ENCODE measurements at places on chromosomes 1 and 21.

- no peak for DNase-seq
Observed at GRCh38 chr1:206856674-206857464, 8.6 kb upstream of the IL20 start.

DNA sequence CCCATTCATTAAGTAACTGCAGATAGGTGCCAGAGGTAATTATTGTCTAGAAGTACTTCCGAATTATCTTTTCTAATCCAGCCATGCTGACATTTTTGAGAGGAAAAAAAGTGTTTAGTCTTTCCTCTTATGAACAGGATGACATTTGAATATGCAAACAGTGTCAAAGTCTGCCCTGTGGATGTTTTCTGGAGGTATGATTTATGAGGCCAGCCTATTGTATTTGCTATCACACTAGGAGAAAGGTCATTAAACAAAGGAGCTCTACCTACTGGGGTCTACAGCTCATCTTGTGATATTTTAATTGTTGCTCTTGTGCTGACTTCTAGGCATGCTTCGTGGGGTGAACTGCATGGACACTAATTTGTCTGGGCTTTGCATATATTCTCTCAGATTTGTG is 559.7 kb upstream of the CAMK1G start:
- no peak for DNase-seq

DNA sequence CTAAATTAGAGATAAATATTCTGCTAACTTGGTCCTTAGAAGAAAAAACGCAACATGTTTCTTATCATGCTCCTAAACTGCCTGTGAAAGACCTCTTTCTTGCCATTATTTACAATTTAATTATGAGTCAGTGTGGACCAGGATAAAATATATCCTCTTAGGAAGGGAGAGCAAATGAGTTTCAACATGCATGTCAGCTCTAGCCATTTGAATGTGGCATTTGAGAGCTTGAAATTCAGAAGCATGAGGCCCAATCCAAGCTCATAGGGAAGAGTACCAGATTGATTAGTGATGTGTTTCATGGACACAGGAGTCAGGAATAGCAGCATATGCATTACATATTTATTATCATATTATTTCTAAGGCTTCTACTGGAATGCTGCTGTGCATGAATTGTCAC is 39.3 kb downstream of the TBX15 start:
- DNase-seq: no peak

DNA sequence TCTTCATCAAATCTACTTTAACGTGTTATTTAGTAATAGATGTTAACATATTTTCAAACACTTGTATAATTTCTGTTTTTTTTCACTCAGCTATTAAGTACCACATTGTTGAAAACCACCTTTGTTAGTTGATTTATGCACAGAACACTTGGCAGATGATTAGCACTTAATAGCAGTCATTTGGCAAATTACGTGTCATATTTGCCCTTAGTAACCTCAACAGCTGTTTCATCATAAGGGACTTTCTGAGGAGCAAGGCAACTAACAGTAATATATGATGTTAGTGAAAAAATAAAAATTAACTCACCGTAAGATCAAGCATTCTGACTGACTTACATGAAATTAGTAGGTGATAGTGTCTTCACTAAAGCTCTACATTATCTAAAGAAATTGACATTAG is 186.4 kb downstream of the HMCN1 start:
- DNase-seq: no peak

- DNase-seq: no peak
Observed at GRCh38 chr1:215005078-215005477, 77.5 kb upstream of the KCNK2 start.

DNA sequence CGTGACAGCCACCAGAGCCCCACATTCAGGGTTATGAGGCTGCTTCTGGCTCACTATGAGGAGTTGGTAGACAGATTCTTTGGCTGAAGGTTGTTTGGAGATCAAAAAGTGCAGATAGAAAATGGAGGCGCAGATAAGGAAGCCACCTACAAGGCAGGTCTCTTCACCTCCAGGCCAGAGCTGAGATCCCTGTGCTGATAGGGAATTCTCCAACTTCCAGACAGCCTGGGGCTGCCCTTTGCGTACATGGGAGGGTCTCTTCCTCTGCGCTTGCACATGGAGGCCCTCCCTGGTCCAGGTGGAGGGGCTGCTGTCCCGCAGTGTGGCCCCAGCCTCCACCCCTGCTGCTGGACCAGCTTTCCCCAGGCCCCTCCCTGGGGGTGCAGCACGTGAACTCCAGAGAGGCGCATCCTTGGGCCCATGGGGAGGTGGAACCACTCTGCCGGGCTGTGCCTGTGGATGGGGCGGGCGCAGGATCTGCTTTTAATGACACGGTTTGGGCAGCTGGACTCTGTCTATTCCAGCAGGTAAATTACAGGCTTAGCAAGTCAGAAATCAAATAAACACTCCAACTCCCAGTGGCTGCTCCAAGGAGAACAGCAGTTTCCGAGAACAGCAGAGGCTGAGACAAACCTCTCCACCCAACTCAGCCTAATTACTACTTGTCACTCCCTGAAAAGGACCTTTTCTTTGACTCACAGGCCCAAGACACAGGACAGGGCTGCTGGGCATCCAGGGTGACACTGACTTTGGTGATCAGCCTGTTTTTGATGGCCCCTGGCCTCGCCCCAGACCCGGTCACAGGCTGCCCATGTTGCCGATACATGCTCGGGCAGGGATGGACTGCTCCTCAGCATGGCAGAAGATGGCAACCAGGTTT is 12.4 kb downstream of the OXCT2 start:
- DNase-seq: no peak

GRCh38 chr1:170993151-170993550 is 57.8 kb downstream of the MROH9 start:
- no peak for DNase-seq

- DNase-seq: no peak
Observed at GRCh38 chr1:150365941-150366340, 2.0 kb downstream of the RPRD2 start.
